Activated CD8-positive, alpha-beta memory T cell treated with anti-CD3 and anti-CD28 coated beads, Interleukin-2, amount 10 ng/mL, durations not matched to agents 7 days and 5 days (primary cell): ENCODE measurements at places on chromosomes 12 and 14. TPM values are rescaled to one million over a fixed set of nuclear protein-coding genes. Genes with fewer than 3 reads are reported as not detected.

NID2 gene
- total RNA-seq, result 0.21 TPM

SLC24A4 gene
- not detected for total RNA-seq

ACADS gene
- 17.6 TPM for total RNA-seq

MYH7 gene
- total RNA-seq, result 0.09 TPM

SPIC gene
- total RNA-seq, result not detected

FAM90A1 gene
- not detected for total RNA-seq

RFX4 gene
- total RNA-seq, result not detected

OR4E2 gene
- not detected for total RNA-seq

IAPP gene
- not detected for total RNA-seq

ANO2 gene
- total RNA-seq, result not detected

EPYC gene
- total RNA-seq, result not detected

ARHGEF25 gene
- 0.70 TPM for total RNA-seq
